ENCODE measurements at places on chromosomes 5 and 9.

DNA sequence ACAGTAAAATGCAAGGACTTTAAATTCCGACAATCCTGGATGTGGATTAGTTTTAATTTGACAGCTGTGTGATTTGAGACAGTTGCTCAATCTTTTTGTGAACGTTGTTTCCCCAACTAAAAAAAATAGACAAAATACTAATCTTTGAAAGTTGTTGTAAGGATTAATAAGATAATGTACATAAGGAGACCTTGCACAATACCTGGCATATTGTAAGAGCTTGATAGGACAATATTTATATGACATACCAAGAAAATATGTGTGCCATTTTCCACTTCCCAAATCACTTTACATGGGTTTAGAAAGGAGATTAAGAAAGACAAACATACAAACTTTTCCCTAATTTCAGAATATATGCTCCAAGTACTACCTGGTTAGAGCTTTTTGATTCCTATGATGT lies 25.3 kb downstream of the ARRDC3 start:
- DNase-seq, result no peak

GRCh38 chr5:126277762-126278161 lies 145.4 kb upstream of the GRAMD2B start:
- DNase-seq, result no peak

DNA sequence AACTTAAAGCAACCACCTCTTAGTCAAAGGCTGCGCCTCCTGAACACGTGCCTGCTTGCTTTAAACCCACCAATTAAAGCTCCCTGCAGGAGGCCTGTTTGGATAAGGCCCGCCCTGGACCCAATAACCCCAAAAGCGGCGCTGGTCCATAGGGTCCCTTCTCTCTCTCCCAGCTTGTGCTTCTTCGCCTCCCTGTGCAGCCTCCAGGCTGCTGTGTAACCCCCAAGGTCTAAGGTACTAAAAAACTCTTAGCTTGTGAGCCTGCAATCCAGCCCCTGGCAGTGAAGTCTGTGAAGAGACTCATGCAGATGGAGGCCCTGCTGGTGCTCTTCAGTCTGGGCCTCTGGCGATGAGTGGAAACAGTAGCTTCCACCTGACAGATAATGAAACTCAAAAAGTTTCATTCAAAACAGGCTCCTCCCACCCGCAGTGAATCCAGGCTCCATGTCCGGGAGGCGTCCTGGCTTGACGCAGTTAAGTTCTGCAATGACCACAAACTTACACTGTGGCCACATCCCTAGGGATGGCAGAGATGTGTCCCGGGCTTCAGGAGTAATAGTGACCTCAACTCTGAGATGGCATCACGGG lies 97.3 kb downstream of the PRRT1B start:
- no peak for DNase-seq

GRCh38 chr5:133132717-133133116 lies 80.9 kb downstream of the HSPA4 start:
- no peak for DNase-seq

- no peak for DNase-seq
Measured at GRCh38 chr5:95385334-95385733, 5.8 kb upstream of the FAM81B start.

DNA sequence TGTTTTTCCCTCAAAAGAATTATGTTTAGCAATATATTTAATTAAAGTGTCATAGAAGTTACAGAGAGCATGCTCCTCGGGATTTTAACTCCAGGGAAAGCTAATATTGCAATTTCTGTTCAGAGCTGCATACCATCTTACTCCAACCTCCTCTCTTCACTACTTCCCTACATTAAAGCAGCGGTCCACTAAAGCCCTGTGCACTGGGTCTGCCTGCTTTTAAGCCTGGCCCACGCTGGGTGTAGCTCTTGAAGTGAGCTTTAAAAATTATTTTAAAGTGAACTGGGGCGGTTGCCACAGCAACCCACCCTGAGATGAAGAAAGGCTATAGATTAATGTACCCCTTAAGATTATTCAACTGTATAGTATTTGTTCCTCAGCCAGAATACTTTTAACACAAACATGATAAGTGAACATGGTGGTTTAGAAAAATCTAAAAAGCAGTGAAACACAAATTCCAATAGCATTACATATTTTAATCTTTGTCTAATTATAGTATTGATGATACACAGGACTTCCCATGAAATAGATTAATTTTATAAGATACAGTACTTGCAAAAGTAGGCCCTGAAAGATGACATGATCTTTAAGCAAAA lies 3.9 kb upstream of the MEF2C start:
- DNase-seq, result no peak

DNA sequence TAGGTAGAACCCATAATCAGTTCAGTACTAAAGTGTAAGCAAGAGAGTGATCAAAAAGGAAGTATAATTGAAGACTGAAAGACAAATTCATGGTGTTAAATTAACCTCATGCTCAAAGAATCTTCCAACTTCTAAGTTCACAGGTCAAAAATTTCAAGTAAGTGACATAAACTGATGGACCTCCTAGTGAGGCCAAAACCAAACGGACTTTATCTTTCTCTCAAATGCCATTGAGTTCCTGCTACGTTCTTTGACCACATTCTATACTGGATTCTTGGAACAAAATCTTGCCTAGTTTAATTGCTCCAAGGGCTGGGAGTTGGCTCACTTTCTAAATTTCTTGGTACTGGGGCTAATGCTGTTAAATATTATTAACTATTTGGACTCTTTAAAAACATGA lies 794.9 kb downstream of the TLE4 start:
- DNase-seq, result no peak

GRCh38 chr9:124202447-124202971 lies 55.2 kb upstream of the NEK6 start:
- DNase-seq, result no peak

- no peak for DNase-seq
Measured at GRCh38 chr5:16521521-16522483, 56.2 kb upstream of the ZNF622 start.

- DNase-seq, result no peak
Measured at GRCh38 chr5:66888613-66889012, 292.4 kb downstream of the MAST4 start.

DNA sequence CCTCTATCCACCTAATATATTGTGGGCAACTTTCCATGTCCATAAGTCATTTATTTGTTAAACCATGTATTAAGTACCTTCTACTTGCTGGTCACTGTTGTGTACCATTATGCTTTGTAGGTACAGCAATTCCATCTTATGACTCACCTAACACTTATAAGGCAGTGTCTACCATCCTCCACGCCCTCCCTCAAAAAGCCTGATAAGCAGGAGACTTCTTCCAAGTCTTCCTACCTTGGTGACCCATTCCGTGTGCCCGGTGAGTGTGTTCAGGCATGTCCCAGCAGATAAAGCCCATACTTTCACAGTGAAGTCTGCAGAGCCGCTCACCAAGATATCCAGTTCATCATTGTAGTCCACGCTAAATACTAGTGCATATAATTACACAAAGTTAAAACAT lies 17.4 kb downstream of the FBXW2 start:
- no peak for DNase-seq

DNA sequence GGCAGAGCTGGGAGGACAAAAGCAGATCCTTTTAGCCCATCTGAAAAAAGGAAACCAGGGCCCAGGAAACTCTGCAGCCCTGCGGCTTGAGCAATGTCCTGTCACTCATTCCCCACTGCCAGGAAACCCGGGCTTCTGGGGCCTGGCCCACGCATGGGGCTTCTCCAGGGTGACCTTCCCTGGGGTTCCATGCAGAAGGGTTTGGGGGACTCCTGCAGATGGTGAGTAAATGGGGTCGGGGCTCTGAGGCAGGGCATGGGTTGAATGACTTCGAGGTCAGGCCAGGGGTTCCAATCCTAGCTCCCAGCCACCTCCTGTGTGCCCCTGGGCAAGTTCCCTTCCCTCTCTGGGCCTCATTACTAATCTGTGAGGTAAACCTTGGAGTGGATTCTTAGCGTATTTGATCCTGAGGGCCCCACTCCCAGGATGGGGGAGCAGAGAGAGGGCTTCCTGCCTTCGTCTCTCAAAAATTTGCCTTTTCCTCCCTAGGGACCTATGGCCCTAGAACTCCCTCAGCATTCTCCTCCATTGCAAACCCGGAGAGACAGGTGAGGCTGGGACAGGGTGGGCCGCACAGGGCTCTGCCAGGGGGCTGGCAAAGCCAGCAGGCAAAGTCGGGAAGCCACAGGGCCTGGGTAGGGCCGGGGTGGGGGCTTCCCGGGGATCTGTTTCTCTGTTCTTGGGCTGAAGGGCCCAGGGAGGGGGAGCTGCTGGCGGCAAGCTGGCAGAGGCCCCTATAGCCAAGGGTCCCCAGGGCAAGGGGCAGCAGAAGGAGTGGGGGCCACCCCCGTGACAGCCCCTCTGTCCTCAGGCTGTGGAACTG lies 25.8 kb downstream of the ADGRD2 start:
- no peak for DNase-seq

DNA sequence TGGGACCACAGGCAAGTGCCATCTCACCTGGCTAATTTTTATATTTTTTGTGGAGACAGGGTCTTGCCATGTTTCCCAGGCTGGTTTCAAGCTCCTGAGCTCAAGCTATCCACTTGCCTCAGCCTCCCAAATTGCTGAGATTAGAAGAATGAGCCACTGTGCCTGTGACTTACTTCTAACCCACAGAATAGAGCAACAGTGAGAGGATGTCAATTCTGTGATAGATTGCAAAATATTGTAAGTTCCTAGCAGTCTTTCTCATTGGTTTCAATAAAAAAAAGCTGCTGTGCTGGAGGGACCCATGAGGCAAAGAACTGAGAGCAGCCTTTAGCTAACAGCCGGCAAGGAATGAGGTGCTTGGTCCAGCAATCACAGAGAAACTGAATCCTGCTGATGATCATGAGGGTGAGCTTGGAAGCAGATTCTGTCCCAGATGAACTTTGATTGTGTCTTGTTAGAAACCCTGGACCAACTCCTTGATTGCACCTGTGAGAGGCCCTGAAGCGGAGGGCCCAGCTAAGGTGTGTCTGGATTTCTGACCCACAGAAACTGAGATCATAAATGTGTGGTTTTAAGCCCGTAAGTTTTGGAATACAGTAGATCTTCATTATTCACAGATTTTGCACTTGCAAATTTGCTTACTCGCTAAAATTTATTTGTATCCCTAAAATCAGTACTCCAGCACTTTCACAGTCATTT lies 149.7 kb downstream of the GCNT1 start:
- no peak for DNase-seq

DNA sequence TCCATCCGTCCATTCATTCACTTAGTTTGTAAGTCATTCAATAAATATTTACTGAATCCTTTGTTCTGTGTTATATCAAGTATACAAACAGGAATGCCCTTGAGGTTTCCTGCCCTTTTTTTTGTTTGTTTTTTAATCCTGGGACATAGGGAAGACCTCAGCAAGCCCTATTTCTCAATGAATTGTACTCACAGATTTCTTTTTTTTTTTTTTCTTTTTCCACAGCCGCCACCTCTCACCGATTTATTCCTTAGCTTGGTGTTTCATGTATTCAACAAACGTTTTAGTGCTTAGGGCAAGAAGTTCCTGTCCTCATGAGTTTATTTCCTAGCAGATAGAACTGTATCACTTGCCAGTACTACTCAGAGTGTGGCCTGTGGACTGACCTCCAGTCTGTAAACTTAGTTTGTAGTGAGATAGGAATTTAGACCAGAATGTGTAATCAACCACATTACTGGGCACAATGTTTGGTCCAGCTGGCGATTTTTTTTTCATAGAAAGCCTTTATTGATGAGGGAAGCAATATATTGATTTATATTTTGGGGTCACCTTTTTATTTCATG lies 35.4 kb upstream of the C5orf47 start:
- DNase-seq, result no peak

DNA sequence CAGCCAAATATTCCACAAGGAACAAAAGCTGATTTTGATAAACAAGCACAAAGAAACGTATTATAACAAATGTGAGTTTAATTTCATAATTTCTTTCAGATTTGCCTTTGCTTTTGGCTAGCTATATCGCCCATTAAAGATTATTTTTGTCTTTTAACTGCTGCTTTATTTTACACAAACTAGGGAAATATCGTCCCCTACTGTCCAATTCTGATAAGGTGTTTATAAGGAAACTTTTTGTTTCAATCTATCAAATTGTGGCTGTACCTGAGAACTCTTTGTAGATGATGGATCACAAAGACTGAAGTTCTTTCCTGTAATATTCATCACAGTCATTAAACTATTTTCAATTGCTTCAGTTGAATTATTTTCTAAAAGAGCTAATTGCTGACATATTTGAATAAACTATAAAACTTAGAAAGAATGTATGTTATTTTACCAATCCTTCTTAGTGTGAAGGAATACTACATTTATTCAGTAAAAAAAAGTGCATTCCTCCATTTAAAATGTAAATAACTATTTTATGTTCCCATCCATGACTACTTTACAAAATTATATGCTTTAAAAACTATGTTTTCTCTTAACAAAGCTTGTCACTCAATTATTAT lies 431.3 kb upstream of the ITGA1 start:
- DNase-seq, result no peak

- no peak for DNase-seq
Measured at GRCh38 chr5:79699763-79700400, 10.2 kb downstream of the CMYA5 start.

GRCh38 chr5:88824892-88825583 lies 57.9 kb downstream of the MEF2C start:
- DNase-seq, result no peak

DNA sequence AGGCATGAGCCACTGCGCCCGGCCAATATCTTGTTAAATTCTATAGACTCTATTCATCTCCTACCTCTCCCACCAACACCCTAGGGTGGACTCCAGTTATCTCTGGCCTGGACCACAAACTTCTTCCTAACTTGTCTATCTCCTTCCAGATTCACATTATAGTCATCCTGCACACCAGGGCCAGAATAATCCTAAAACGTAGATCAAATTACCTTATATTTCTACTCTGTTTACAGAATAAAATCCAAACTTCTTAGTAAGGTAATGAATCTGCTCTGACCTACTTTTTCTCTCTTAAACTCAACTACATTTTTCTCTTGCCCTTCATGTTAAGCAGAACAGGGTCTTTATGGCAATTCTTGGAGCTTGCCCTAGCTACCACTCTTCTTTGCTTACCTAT lies 6.9 kb downstream of the ELL2 start:
- no peak for DNase-seq

GRCh38 chr5:158718738-158719505 lies 380.8 kb downstream of the EBF1 start:
- no peak for DNase-seq

GRCh38 chr9:70435948-70436347 lies 21.5 kb upstream of the KLF9 start:
- peak; percentile 54 for DNase-seq

GRCh38 chr5:98784411-98784810 lies 10.9 kb downstream of the RGMB start:
- DNase-seq, result no peak

DNA sequence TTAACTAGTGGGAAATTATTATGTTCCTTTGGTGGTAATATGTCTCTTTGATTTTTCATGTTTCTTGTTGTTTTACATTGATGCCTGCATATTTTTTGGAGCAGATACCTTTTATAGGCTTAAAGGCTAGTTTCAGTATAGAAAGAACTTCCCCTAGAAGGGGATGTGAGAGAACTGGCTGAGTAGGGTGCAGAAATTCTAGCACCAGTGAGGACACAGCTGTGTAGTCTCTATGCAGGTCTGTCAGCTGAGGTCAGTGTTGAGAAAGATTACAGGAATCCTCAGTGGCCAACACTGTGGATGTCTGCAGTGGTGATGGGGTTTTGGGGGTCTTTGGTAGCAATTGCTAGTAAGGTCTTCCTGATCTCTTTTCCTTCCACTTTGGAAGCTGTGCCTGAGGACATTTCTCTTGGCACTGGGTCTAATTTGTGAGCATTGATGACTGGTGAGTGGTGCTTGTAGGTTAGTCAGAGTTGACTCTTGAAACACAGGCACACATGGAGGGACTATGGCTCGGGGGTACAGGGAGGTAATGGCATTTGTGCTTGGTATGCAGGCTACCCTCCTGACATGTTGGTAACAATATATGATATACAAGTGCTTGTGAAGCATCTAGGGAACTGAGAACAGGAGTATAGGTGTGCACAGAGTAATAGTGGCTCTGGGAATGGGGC lies 221.4 kb downstream of the SPATA31D1 start:
- DNase-seq, result no peak

Data from COLO829 (cell line).